Activated CD4-positive, CD25-positive, alpha-beta regulatory T cell (primary cell): ENCODE measurements at places on chromosomes 5 and 9.

- DNase-seq = no peak
Observed at GRCh38 chr5:60403343-60404006, 296.5 kb downstream of the DEPDC1B start.

DNA sequence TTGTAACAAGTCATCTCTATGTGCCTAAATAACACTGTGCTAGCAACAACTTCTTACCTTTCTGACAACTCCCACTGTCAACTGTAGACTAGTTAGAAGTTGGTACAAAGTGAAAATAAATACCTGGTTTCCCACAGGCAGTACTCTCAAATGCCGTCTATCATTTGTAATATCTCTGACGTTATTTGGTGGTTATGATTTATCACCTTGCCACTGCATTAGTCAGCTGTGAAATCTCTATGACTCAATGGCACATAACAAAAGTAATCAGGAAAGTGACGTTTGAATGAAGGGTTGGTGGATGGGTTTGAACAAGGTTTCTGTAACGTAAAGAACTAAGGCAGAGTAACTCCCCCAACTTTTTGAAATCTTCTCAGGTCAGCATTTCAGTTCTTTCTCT is 592.3 kb downstream of the MAT2B start:
- no peak for DNase-seq

- no peak for DNase-seq
Observed at GRCh38 chr5:36535378-36535777, 71.0 kb upstream of the SLC1A3 start.

DNA sequence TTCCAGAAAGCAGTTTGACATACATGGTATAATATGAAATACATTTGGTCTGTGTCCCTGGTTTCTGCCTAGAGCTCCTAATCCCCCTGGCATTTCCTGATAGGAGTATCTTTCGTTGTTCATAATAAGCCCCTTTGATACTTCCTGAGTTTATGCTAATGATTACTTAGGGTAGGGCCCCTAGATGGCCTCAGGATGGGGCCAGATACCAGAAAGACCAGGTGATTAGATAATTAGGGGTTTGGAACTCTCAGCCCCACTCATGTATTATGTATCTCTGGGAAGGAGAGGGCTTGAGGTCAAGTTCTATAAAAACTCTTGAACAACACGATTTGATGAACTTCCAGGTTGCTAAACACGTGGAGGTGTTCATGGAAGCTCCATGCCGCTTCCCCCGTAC is 163.3 kb upstream of the ZNF608 start:
- DNase-seq = no peak

DNA sequence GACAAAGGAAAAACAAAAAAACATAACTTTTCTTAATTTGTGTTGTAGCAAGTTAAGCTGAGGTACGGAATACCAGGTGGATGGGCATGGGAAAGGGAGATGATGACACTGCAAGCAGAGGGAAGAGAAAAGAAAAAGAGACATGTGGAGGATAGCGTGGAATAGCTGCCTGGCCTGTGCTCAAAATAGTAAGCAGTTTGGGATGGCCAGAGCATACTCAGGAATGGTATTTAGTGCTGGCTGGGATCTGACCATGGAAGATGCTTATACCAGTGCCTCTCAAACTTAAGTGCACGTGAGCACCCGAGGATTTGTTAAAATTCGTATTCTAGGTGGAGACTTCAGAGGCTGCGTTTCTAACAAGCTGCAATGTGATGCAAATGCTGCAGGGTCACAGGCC is 41.3 kb downstream of the LNPEP start:
- DNase-seq = no peak

DNA sequence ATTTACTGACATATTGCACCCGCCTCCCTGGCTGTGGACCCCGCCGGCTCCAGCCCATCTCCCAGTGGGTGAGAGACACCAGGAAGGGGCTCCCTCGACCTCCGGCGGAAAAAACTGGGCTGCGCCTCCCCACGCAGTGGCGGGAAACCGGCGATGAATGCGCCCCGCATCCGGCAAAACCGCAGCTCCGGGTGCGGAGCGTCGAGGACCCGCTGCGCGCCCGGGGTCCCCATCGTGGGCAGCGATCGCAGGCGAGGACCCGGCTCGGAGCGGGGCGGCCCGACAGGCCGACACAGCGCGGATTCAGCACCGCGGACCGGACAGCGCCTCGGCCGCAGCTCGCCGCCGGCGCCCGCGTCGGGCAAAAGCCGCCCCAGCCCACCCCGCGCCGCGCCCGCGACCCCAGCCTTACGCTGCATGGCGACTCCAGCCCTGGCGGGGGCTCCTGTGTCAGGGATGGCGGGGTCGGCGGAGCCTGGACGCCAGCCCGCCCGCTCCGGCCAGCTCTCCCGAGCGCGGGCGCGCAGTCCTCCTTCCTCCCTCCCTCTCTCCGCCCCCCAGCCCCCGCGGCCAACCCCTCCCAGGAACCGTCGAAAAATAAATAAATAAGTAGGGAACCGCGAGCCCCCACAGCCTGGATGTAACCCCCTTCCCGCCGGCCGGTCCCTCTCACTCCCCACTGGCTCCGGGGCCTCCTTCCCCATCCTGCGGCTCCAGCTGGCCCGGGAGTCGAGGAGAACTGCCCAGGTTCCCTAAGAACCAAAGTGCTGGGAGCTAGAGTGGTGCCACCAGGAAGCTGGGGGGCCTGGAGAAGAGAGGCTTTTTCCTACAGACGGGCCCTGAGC is 3.1 kb downstream of the LHX3 start:
- no peak for DNase-seq

DNA sequence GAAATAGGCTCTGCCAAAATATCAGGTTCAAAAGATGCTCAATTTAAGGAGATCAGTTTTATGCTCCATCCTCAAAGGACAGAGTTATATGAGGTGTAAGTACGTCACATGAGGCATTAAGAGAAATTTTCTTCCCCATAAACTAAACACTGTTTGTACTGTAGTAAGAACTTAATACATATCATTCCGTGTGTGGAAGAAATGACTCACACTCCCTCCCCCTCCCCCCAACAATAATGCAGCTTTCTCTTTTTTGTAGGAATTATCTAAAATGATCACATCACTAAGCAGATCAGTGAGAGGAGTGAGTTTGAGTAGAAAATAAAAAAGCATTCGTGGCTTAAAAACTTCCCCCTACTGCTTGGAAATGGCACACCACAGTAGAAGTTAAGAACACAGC is 2.2 kb downstream of the CDH12 start:
- DNase-seq = no peak

DNA sequence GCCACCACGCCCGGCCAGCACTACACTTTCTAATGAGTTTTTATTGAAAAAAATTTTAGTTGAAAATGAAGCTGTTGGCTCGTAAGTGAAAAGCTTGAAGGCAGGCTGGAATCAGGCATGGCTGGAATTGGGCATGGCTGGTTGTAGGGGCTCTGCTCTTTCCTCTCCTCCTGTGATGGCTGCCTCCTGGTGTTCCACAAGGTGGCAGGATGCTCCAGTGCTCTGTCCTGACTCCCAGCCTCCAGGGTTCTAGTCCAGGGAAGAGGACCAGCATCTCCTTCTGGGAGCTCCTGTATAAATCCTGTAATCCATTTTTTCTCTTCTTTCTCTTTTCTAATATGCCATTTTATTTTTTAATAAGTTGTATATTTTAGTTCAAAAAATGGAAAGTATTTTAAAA is 57.2 kb upstream of the DHFR start:
- DNase-seq = no peak

GRCh38 chr9:97903177-97903576 is 19.1 kb downstream of the TRMO start:
- DNase-seq = no peak

GRCh38 chr5:150523472-150524350 is 15.8 kb downstream of the NDST1 start:
- DNase-seq = no peak

- no peak for DNase-seq
Observed at GRCh38 chr5:56803025-56803424, 12.3 kb upstream of the MAP3K1 start.

DNA sequence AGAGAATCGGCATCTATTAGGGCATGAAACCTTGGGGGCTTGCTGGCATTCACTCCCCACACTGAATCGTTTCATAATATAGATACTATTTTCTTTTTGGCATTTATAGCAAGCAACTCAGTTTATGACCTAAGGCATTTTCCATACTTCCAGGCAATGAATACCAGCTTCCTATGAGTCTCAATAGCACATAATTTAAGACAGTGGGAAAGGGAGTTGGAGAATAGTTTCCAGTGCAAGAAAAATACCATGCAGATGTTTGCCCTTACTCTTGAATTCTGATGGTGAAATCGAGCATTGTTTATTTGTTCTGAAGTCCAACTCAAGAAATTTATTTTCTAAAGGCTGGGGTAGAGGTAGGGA is 175.8 kb upstream of the KLF9 start:
- no peak for DNase-seq

- DNase-seq = no peak
Observed at GRCh38 chr9:21576331-21577189, 94.4 kb upstream of the IFNE start.

GRCh38 chr5:7683753-7684152 is 167.2 kb downstream of the CFAP90 start:
- no peak for DNase-seq

DNA sequence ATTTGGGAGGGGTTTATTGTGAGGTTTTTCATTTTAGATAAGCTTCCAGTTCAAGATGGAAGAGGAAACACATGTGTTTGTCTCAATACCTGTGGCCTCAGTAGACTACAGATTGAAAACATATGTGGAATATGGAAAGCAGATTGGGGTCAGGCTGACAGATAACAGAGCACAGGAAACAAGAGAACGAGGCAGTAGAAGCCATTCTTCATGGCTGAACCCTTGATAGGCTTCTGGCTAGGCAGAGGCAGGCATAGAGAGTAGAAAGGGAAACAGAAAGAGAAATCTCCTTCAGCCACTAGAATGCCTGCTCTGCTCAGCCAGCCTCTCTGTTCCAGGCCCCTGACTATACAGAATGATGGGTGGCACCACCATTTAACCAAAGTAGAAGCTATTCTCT is 152.5 kb downstream of the MUSK start:
- no peak for DNase-seq

DNA sequence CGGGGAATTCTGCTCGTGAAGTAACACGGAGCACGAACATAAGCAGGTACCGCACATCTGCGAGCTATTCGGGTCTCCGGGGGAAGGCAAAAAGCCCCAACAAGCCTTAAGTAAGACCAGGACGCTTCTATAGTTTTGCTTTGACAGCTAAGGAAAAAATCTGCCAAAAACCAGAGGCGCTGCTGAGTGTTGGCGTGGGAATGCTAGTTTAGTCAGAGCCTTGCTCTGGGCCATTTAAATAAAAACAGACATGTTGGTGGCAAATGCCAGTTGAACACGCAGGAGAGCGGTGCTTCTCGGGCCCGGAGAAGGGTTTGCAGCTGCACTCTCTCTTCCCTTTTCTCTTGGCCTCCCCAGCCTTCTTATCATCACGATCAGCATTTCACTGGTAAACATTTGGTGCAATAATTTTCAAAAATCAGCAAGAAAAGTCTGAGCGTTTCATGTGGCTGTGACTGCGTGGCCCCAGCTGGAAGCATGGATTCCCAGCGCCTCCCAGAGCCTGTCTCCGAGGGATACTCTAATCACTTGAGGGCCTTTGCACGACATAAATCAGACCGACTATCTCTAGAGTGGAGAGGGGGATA is 6.4 kb upstream of the NOTCH1 start:
- DNase-seq = no peak

DNA sequence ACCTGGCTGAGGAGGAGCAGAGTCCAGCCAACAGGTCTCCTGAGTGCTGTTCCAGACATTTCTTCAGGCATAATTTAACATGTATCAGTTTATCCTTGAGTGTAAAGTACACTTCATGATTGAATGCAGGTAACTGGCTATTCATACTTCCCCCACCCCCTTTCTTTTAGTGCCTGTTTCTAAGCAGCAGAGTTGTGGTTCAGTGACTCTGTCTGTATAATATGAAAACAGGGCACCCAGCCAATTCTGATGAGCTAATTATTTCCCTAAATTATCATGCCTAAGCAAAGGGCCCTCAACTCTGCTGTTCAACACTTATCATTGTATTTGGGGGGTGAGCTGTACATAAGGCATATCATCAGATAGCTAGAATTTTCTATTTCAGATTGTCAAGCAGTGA is 51.9 kb upstream of the ZSWIM6 start:
- no peak for DNase-seq

- no peak for DNase-seq
Observed at GRCh38 chr5:6812800-6813731, 99.8 kb downstream of the TENT4A start.

DNA sequence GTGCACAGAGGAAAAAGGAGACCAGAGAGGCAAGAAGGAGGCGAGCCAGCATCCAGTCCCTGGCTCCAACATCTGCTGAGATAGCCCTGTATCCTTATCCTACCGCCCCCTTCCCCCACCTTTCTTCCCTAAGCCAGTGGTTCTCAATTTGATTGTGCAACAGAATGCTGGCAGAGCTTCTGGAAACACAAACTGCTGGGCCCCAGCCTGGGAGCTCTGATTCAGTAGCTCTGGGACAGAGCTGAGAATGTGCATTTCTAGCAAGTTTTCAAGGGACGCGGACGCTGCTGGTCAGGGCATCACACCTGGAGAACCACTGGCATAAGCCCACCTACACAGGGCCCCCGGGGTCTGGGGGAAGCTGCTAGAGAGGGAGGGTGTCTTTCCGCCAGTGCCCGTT is 21.1 kb downstream of the AK8 start:
- no peak for DNase-seq

DNA sequence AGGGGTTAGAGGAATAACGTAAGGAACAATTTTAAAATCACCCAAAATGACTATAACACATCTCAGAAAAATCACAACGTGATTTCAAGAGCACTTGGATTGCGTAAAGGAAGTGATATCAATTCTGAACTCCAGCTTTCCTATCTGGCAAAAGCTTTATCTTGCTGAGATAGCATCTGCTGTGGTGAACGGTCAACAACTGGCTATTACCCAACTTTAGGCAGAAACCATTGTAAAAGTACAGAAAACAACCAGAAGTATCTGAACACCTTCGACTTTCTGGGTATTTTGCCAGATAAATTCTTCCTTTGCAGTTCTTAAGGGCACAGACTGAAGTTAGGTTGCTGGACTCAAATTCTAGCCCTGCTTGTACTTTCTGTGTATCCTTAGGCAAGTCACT is 9.2 kb downstream of the ABLIM3 start:
- DNase-seq = no peak

GRCh38 chr9:130122456-130122855 is 49.7 kb upstream of the NCS1 start:
- DNase-seq = no peak

DNA sequence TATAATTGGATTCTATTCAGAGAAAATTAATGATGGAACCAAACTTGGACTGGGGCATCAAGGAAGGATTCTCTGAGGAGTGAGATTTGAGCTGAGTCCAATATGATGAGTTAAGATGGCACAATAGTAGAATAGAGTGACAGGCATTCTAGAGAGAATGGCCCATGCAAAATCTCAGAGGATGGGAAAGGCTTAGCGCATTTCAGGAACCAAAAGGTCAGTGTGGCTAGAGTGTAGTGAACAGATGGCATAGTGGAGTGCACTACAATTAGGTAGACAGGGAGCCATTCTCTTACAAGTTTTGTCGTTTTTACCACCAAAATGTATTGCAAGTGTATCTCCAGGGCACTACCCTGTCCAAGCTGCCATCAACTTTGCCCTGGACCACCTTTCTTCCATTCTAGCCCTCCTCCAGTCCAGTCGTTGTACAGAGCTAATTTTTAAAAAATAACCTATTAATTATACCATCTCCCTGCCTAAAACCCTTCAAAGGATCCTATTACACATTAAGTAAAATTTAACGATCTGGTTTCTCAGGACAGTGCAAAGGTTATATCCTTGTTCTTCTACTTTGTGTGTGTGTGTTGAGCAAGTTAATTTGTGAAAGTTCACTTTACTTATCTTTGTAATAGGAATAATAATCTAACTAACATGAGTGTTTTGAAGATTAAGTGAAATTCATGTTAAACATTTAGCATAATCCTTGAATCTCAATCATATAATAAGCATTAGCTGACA is 211.7 kb downstream of the COMMD10 start:
- no peak for DNase-seq

- no peak for DNase-seq
Observed at GRCh38 chr9:109477258-109478050, 20.7 kb downstream of the PTPN3 start.
